ENCODE measurements at places on chromosomes 7 and 10.

DNA sequence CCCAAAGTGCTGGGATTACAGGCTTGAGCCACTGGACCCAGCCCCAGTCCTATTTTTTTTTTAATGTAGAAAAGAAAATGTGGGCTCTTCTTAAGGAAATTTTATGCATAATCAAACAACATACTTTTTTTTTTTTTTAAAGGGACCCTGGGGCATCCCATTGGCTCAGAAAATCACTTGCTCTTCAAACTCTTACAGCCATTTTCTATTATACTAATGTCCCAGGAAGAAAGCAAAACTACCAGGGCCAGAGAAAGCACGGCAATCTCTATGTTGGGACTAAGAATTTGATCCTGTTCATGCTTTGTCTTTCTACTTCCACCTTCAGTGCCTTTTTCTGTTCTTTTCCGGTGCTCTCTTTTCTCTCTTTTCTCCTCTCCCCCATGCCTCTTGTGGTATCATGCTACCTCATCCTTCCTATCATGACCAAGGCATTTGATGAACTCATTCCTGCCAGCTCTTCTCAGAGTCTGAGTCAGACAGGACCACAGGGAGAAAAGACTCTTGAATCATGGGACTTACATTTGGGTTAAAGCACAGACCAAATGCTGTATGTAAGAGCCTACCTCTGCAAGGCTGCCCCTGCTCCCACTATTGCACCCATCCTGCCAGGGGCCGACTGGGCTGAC is 76.4 kb upstream of the CCNY start:
- DNase-seq, result no peak

DNA sequence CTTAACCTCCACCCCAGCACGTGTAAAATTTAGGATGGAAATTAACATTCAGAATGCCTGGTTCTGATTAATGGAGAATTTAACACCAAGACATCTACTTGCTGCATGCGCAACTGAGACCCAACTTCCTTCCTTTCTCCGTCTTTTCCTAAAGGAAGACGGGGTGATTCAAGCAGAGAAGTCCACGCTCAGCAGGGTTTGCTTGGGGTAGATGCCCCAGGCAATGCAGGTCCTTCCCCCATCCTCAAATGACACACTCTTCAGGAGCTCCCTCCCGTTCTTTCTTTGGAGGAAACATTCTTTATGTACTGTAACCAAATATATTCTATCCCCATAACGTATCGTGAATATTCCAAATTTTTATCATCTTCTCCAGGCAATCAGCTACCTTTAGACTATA is 47.0 kb downstream of the FAM171A1 start:
- DNase-seq, result no peak

DNA sequence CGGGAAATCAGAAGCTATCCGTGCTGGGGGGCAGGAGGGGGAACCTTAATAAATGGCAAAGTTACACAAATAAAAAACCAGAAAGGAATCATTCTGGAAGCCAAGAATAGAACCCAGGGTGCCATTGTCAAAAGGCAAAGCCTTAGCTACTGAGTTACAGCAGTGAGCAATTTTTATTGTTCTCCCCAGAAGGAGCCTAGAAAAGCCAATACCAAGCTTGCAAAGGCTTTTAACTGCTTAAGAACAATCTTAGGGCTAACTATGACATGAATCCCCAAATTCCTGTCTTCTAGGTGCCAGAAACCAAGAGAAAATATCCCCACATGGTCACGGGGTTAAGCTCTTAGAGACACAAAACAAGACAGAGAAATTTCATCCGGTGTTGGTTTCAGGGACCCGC is 482.7 kb downstream of the CCSER2 start:
- no peak for DNase-seq

DNA sequence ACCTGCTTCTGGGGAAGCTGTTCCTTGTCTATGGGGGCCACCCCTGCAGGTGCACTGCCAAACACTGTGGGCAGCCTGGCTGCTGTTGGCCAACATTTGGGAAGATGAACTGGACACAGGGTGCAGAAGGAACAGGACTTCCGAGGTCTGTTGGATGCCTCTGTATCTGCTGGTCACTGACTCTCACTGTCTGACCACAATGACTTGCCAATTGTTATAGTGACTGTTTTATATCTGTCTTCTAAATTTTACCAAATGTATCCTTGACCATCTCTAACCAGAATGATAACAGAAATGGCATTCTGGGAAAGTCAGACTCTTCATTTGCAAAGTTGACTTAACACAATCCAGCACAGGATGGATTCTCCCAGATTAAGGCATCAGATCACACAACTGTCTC is 214.0 kb upstream of the PRSS58 start:
- DNase-seq, result no peak

DNA sequence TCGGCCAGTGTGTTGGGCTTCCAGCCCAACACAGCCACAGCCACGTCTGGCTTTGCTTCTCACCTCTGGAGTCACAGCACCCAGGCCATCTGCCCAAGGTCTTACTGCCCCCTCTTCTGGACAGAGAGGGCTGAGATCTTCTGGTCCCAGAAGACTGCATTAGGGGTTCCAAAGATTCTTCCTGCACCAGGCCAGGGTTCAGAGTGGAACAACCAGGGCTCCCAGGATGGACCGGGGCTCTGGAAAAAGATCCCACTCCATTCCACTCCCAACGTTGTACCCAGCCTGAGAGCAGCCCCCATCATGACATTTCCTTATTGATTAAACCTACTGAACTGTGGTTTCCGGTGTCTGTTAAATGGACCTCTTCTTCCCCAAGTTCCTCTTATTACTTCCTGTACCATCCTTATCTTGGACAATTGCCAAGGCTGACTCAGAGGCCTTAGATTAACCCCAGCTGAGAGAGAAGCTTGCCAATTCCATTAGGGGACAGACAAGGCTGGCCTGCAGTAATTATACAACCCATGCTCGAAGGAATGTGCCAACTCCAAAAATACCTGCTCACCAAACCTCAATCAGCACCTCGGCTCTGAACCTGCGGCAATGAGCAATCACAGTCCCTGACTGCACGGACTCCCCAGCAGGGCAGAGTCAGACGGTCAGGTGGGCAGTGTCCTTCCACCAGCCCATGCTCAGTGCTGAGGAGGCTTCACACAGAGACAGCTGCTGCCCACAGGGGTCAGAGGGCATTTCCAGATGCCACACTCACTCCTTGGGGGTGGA is 47.9 kb upstream of the NPFFR1 start:
- no peak for DNase-seq

DNA sequence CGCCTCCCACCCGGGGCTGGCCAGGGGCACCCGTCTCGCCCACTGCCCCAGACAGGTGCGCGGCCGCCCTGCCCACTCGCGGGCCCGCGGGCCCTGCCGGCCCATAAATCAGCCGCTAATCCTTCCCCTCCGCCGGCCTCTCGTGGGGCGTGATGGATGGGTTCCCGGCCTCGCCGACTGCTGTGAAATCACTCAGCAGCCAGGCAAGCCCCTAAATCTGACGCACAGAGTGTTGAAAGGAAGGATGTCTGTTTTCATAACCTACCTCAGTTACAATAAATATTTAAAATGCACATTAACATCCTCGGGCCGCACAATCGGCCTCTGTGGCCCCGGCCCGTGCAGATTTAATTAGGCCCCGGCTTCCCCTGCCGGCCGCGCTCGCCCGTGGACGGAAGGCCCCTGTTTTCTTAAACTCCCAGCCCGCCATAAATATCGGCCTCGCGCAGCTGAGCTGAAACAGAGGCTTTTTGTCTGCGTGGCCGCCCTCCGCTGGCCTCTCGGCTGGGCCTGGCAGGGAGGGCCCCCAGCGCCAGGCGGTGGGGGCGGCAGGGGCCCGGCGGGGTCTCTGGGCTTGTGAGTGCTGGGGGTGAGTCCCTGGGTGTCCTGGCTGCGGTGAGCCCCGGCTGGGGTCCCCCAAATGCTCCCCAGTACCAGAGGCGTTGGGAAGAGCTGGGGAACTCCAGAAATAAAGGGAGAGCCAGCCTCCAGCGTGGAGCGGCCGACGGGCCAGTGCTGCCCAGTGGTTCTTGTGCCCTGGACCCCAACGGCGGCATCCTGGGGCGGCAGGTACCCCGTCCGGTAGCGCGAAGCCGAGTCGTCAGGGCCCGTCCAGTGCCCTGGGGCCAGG is 90.7 kb downstream of the UNCX start:
- DNase-seq, result peak; percentile 30

GRCh38 chr10:71038091-71038633 is 149.8 kb upstream of the PCBD1 start:
- no peak for DNase-seq

GRCh38 chr7:25578991-25579777 is 350.9 kb upstream of the NPVF start:
- no peak for DNase-seq

- DNase-seq, result no peak
Measured at GRCh38 chr10:121841862-121842261, 86.0 kb downstream of the ATE1 start.

- DNase-seq, result no peak
Measured at GRCh38 chr7:147013825-147014224, 897.2 kb downstream of the CNTNAP2 start.

- no peak for DNase-seq
Measured at GRCh38 chr7:79593866-79594301, 140.4 kb upstream of the MAGI2 start.

- DNase-seq, result peak; percentile 47
Measured at GRCh38 chr7:17706734-17707133, 233.6 kb downstream of the SNX13 start.
